ENCODE measurements at places on chromosomes 5 and 9. TPM values are rescaled to one million over a fixed set of nuclear protein-coding genes. Genes with fewer than 3 reads are reported as not detected.

GRCh38 chr5:99005506-99005905, 76.7 kb upstream of the CHD1 start:
- DNase-seq: no peak

- DNase-seq: no peak
These were observed 122.6 kb downstream of the TLR4 start for GRCh38 chr9:117826837-117827236.

PFN3 gene
- total RNA-seq: not detected

GRCh38 chr5:170151097-170151831, 45.6 kb downstream of the FOXI1 start:
- peak; percentile 78 for DNase-seq

DNA sequence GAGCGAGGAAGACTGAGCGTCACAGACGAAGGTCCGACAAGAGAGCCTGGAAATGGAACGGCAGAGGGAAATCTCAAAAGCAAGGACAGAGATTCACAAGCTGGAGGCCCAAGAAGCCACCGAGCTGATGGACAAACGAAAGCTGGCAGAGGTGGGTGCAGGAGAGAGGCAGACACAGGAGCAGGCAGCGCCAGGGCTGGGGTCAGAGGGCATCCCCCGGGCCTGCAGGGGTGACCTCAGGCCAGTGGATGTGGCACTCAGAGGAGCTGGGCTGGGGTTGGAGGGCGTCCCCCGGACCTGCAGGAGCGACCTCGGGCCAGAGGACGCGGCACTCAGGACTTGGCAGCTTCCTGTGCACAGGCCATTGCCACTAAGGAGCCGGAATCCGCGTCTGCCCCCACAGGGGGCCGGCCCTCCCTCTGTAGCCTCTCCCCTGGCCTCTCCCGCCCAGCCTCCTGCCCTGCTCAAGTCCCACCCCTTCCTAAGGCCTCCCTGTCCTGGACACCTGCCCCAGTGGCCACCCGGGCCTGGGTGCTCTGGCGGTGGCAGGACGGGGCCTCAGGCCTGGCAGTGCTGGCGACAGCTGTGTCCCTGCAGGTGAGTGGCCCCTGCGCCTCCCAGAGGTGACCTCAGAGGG, 40.4 kb downstream of the EXD3 start:
- DNase-seq: no peak

CDC20B gene
- 1.1 TPM for total RNA-seq

DNA sequence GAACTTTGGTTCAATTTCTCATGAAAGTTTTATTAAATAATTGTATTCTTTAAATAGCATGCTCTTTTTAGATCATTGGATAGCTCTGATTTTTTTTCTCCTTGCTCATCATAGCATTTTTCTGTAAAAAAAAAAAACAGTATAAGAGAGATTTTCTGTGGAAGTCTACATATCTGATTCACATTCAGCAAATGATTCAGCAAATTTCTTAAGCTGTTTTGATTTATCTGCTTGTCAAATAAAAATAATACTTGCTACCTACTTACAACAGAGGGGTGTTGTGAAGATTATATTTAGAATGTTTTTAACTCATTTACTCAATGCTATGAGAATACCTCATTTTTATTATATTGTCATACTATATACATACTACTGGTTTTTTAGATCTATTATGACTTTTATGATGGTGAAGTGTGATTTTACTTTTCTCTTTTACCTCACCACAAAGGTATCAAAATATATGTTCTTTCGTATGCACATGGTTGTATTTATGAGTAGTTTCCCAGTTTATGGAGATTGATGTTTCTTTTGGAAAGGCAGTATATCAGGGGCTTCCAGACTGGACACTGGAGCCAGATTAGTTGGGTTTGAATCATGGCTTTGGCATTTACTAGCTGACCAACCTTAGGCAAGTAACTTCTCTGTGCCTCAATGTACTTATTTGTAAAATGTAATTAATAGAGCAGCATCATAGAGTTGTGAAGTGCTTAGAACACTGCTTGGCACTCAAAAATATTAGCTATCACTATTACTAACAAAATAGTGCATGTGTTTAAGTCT, 25.5 kb downstream of the TNPO1 start:
- DNase-seq: no peak

DNA sequence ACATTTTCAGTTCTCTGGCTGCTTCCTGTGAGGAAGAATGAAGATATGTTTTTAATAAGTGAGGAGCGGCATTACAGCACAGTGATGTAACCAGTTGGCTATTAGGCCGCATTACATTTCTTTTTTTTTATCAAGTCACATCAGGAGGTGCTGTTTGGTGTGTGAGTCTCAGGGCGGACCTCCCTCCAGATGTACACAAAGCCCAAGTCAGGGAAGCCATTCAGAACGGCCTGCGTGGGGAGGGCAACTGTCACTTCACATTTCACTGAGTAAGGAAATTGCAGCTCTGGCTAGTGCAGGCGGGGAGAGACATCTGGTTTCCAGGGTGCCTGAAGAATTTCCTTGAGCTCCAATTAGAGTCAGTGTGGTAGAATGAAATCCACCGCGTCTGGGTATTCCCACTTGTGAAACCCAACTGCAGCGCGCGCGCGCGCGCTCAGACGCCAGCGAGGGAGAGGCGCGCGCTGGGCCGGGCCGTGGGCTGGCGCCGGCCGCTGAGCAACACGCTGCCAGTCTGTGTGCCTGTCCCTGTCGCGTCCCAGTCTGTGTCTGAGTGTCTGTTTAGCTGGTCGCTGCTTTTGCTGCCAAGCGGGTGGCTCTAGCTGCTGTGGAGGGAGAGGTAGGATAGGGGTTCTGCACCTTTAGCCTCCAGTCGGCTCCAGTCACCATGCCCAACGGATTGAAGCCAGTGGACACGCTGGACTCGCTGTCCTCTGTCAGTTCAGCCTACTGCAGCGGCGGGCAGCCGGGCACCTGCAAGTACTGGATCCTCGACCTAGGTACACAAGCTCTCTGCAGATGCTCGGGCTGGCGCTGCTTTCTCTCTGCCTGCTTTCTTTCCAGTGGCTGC, 140.8 kb upstream of the OTULINL start:
- DNase-seq: no peak

DMRTA1 gene
- 1.6 TPM for total RNA-seq

DNA sequence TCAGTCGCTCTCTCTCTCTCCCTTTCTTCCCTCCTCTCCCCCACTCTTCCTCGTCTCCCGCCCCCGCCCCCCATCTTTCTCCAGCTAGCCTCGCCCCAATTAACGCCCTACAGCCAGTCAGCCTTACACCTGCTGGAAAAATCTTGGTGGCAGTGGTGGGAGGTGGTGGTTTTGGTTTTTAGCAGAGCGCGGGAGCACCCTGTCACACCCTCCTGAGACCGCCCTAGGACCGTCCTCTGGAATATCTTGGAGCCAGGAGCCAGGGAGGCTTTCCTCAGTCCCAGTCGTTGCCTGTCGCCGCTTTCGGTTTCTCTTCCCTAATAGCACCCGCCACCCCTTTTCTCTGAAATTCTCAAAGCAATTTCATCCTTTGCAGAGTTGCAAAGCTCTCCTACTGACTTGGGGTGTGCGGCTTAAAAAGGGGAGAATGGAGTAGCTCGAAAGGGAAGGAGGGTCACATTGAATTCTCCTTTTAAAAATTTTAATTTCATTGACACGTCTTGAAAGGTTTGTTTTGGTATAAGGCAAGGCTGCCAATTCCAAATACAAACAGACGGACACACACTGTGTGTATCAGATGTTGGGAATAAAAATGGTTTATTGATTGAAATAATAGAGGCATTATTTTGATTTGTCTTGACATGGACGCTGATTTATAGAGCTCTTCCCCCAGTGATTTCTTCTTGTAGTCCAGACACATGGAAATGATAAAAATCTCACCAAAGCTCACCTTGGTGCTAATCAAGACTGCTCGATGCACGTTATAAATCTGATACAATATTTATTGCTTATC, 301.3 kb downstream of the PARP8 start:
- DNase-seq: peak; percentile 7

PAPPA gene
- 0.27 TPM for total RNA-seq

- no peak for DNase-seq
These were observed 25.4 kb downstream of the GPR21 start for GRCh38 chr9:123058834-123059233.

DNA sequence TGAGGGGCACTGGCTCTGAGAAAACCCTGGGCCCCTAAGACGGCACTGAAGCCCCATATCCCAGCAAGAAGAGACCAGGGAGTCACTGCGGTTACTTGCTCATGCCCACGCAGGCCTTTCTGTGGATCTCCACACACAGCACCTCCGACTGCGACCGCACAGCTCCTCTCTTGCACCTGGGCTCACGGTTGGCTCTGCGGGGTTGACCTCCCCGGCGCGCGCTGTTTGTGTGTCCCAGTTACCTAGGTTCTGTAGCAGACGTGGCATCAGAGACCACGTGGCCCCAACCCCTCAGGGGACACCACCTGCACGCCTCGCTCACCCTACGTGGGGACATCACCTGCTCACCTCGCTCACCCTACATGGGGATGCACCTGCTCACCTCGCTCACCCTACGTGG, 12.7 kb downstream of the LPCAT1 start:
- DNase-seq: no peak
